Stomach (tissue), 19 donors: ENCODE measurements at places on chromosomes 2 and 18. TPM values are rescaled to one million over a fixed set of nuclear protein-coding genes. Genes with fewer than 3 reads are reported as not detected.

COL4A3 gene
- polyA plus RNA-seq, result 0.44 TPM

UBR3 gene
- 10.5 TPM for polyA plus RNA-seq

PRKAG3 gene
- not detected for polyA plus RNA-seq

MFSD6 gene
- 12.4 TPM for polyA plus RNA-seq

ABCA12 gene
- polyA plus RNA-seq, result 0.30 TPM

THSD7B gene
- polyA plus RNA-seq, result 0.05 TPM

DNA sequence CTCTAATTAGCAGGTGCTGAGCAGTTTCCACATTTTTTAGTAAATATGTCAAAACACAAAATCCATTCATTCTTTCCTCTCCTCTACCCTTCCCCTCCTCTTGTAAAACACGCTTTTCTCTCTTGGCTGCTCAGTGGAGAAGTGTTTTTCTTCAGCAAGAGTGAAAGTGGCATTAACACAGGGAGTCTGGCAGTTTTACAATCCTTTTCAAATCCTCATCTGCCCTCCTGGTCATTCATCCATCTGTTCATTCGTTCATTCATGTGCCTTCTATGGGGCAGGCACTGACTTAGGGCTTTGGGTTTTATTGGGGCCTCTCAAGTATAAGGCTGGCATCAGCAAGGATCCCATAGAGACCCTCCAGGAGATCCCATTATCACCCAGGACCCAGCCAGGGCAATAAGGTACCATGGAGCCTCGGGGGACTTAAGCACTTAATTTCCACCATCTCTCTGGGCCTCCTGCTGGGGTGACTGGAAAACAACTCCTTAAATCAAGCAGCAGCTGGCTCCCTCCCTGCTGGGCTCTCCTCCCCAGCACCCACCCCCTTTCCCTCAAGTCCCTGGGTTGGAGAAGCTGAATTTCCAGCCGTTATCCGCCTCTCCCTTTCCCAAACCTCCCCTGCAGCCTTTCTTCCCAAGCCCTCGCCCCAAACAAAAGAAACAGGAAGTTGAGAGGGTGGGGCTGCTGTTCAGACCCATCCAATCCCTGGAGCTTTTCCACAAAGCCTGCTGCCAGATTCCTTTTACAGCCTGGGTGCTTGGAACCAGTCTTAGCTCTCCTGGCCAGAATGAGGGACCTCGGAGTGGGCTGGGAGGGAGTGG is 32.6 kb downstream of the MARCHF4 start:
- no peak for DNase-seq

- DNase-seq, result no peak
Observed at GRCh38 chr2:240384711-240385450, 50.6 kb upstream of the GPC1 start.

- DNase-seq, result no peak
Observed at GRCh38 chr2:119208791-119209203, 14.8 kb upstream of the STEAP3 start.

GRCh38 chr2:215748446-215748845 is 264.9 kb downstream of the MREG start:
- DNase-seq, result no peak

- no peak for DNase-seq
Observed at GRCh38 chr2:174332217-174332963, 2.4 kb upstream of the SP9 start.

- no peak for DNase-seq
Observed at GRCh38 chr2:88709181-88709631, 17.7 kb downstream of the RPIA start.

GRCh38 chr2:77054938-77055337 is 467.2 kb downstream of the LRRTM4 start:
- no peak for DNase-seq

DNA sequence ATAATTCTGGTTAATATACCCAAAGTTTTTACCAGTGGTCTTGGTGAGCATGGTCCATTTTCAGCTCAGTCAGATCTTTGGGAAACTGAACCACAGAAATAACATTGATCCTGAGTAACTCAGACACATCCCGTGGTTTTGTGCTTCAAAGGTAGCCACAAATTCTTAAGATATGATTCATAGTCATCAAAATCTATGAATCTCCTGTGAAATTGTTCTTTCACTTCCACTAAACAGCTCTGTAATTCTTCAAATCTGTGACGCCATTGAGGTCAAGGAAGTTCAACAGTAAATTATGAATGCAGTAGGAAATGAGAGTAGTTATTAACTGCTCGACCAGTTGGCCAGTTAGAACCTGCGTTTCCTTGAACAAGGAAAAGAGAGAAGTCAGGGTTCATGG is 147.3 kb downstream of the IRS1 start:
- no peak for DNase-seq

- no peak for DNase-seq
Observed at GRCh38 chr2:100584816-100585215, 22.0 kb downstream of the PDCL3 start.

GRCh38 chr2:159904127-159904958 is 106.3 kb upstream of the CD302 start:
- DNase-seq, result peak; percentile 91

GRCh38 chr2:97950329-97951154 is 45.2 kb downstream of the TMEM131 start:
- DNase-seq, result no peak

DNA sequence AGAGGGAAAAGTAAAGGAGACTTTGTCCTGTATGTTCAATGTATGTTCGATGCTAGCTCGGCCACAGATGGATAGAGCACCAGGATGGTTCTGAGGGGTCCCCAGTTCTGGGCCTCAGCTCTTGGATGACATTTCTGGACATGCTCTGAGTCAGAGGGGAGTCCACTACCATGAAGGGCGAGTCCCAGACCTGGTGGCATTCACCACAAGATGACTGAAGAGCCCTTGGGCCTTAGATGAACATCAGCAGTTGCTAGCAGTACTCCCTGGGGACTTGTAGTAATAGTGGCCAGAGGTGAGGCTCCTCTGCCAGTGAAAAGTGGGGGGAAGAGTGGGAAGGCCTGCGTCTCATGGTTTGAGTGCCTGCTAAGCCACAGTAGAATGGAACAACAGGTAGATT is 109.5 kb downstream of the GRB14 start:
- no peak for DNase-seq

- DNase-seq, result no peak
Observed at GRCh38 chr2:47187069-47187468, 32.0 kb upstream of the STPG4 start.

DNA sequence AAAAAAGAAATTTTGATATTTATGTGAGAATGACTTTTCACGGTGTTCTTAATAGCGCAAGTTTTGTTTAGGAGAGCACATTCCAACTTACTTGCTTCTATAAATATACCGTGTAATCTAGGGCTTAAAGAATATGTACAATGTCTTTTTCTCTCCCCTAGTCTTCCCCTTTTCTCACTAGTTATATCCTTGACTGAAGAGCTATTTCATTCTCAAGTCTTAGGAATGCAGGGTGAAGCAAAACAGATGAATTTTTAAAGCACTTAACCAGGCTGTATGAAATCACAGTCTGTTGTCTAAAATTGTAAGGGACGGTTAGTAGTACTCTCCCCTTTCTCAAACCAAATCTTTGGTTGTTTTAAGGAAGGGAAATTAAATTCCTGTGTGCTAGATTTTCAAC is 29.6 kb upstream of the SLC30A6 start:
- no peak for DNase-seq

GRCh38 chr2:72150861-72151356 is 3.2 kb upstream of the CYP26B1 start:
- peak; percentile 2 for DNase-seq

DNA sequence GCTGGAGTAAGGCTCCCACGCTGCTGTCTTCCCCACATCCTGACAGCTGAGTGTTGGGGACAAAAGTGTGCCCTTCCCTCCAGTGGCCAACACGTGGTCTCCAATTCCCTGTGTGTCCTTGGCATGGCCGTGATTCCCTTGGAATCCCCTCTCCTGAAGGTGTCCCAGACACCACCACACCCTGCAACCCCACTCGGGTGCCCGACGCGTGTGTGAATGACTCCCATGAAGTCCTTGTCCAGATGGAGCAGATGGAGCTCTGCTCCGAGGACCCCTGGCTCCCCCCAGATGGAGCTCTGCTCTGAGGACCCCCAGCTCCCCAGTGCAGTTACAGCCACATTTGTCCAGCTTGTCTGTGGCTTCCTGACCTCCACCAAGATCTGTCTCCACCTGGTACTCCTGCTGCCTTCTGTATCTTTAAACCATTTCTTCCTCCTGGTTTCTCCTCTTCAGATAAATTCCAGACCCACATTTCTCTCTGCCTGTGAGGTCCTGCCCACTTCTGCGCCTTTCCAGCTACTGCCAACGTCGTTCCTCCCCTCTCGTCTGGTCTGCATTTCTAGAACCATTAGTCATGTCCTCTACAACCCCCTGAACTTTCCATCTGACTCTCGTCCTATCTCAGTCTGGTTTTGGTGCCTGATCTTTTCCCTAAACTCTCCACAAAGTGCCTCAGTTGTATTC is 86.8 kb upstream of the PXDN start:
- DNase-seq, result no peak

DNA sequence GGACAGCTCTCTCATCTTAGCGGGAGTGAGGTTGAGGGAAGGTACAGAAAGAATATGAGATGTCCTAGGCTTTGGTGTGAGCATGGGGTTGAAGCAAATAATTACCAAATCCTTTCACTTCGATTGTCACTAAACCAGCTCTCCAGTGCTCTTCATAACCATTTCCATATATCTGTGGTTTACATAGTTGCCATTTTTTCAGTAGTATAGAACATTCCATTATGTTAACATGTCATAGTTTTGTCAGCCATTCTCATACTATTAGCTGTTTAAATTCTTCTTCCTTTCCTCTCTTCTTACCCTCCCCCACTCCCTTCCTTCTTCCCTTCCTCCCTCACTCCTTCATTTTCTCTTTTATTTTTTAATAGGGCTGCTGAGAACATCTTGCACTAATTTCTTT is 205.9 kb downstream of the BABAM2 start:
- DNase-seq, result no peak

GRCh38 chr18:58581265-58581664 is 47.6 kb downstream of the ALPK2 start:
- no peak for DNase-seq
